ENCODE measurements at places on chromosomes 12 and 14.

DNA sequence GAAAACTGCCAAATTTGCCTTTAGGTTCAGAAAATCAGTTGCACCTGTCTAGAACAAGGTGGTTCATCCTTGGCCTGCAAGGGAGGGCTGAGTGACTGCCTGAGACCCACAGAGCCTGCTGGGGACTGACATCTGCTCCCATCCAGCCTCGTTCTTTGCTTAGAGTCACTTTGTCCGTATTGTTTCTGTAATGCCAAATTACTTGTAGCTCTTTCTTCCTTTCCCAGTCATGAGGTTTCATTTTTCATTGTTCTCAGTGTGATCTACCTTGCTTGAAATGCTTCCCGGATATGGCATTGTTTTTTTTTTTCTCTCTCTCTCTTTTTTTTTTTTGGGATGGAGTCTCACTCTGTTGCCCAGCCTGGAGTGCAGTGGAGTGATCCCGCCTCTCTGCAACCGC lies 21.3 kb downstream of the TSPAN9 start:
- DNase-seq = no peak

DNA sequence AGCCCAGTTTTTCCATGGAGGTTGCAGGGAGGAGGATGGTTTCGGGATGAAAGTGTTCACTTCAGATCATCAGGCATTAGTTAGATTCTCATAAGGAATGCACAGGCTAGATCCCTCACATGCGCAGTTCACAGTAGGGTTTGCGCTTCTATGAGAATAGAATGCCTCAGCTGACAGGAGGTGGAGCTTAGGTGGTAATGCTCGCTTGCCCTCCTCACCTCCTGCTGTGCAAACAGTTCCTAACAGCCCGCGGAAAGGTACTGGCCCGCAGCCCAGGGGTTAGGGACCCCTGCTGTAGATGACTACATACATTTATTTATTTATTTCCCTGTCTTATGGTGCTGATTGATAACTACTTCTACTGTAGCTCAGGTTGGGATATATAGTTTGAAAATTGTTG lies 93.2 kb downstream of the FBXO33 start:
- no peak for DNase-seq

DNA sequence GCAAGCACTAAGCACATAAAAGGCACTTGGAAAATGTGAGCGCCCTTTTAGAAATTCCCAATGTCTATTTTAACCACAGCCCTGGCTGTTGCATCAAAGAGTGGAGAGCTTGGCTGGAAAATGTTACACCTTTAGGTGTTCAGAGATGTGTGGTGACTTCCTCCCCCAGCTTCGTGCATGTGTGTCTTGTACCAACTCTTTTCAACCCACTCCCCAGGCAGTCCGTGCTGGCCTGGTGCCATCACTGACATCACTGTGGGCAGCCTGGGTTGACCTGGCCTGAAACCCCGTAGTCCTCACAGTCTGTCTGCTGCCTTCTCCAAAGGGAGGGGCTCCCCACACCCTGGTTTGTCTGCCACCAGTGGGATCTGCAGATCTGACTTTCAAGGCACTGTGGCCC lies 101.8 kb downstream of the SCARB1 start:
- no peak for DNase-seq

- DNase-seq = no peak
These were observed 1.1 kb downstream of the KMT2D start for GRCh38 chr12:49059299-49060171.

- no peak for DNase-seq
These were observed 33.2 kb downstream of the ETNK1 start for GRCh38 chr12:22658214-22658613.

DNA sequence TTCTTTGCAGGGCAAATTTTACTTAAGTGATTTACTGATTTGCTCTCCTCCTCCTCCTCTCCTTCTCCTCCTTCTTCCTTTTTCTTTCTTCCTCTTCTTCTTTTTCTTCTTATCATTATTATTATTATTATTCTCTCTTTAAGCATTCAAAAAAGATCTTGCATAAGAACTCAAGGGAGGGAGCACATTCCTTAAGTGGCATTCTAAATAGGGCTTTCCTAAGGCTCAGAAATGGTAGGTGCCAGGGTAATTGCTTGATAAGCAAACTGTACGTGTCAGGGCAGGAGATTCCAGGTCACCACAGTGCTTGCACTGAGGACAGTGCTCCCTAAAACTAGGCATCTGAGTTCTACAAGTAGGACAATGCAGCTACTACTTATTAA lies 92.4 kb downstream of the SPTSSA start:
- no peak for DNase-seq

DNA sequence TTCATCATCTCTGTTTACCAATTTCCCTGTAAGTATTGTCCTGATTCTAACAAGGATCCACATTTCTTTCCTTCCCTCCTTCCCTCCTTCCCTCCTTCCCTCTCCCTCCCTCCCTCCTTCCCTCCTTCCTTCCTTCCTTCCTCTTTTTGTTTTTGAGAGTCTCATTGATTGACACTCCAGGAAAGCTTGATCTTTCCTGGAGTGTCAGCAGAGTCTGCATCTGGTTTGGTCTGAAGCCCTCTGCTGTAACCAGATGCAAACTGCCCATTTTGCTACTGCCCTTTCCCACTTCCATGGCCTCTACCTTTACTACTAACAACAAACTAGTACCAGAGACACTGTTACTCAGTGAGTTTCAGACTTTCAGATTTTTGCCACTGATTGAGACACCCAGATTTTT lies 14.4 kb upstream of the OR6C65 start:
- no peak for DNase-seq

DNA sequence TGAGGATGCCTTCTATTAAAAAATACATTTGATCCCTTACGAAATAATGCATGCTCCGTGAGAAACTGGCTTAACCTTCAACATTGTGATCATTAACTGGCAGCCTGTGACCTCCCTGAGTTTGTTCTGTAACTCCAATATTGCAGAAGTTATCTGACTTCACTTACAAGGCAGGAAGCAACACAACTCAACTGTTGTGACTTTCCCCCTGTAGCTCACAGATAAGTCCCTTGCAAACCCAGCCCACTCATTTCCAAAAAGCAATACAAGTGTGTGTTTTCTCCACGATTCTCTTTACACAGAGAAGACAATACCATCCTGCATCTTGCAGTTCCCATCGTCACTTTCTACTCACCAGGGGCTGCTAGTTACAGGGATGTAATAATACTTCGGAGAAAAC lies 304.7 kb upstream of the TMEM132C start:
- no peak for DNase-seq

DNA sequence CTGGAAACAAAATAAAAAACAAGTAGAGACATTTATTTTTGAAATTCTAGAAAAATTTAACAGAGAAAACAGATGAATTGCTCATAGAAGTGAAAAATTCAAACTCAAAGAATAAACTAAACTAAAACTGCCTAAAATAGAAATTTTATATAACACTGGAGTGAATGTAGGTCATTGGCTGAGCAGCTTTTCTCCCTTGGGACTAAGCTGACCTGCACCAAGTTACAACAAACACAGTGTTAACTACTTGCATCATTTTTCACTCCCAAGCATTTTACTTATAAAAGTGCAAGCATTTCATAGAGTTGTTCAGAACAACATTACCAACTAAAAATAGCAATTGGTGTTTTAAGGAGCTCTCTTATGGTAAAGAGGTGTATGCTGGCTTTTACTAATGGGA lies 298.1 kb downstream of the MED13L start:
- DNase-seq = no peak

GRCh38 chr14:74988131-74988530 lies 14.6 kb upstream of the EIF2B2 start:
- DNase-seq = no peak

- DNase-seq = no peak
These were observed 2.3 kb downstream of the TMED10 start for GRCh38 chr14:75174066-75174465.

DNA sequence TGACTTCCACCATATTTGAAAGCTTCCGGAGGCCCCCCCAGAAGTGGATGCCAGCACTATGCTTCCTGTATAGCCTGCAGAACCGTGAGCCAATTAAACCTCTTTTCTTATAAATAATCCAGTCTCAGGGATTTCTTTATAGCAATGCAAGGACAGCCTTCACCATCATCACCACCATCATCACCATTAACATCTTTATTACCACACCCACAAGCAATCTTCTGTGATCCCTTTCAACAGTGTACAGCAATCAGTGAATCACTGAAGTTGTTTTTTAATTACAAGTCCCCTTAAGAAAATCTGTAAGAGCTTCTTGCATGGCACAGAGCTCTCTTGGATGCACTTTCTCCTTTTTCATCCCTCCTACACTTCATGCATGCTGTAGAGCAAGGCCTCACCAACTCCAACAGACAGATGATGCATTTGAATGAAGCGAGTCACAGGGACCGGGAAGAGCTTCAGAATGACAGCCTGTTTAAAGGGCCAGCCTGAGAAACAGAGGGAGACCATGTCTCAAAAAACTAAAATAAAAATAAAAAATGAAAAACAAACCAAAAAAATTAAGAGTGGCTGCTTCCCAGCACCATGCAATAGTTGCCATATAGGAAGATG lies 83.6 kb upstream of the VASH1 start:
- no peak for DNase-seq

DNA sequence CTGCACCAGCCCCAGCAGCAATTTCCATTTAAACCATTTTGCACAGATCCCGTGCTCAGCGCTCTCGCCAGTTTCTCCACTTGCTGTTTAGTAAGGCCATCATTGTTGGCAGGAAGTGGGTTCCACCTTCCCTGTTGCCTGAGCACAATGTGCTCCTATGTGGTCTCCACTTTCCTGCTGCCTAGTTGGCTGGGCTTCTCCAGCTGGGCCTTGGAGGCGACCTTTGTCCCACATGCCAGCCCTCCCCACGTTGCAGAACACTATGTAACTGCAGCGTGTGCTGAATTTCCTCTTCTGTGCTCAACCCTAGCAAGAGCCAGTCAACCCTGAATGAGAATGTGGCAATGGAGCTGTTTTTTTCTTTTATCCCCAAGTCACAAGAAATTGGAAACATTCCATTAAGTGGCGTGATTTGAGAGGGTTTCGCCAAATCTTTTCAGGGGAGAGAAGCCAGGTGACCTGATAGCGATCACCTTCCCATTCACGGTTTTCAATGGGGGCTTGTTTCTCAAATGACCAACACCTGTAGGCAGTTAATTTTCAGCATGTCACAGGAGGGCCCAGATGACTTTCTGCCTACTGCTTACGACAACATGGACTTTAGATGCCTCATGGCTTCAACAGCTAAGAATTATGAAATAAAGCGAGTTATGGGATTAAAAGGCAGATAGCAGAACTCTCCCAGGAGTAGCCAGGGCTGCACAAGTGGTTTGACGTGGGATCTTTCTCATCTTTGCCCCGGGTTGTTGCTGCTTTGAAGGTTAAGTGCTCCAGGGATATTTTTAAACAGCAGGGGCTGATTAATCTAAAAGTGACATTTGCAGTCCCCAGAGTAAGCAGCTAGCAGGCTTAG lies at the start of gene ACACB:
TSS of gene ACACB (plus strand) at position 830 of the 853 bp plus-strand sequence. CDS start 22,819 bp downstream, outside the sequence.
- DNase-seq = no peak

DNA sequence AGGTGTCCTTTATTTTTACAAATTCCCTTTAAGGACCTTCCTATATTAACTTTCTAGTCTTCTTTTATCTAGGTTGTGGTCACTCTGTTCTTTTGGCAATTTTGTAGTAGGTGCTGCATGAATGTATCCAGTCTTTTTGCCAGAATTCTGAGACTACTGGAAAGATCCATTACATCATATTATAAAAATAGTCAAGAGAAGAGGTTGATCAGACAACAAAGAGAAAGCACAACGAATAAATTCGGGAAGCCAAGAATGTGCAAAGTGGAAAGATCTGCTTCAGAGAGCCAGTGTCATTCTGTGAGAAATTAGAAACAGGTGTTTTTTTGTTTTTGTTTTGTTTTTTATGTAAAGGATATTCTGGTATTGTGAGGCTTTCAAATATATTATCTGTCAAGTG lies 15.8 kb upstream of the SLC16A7 start:
- DNase-seq = no peak

DNA sequence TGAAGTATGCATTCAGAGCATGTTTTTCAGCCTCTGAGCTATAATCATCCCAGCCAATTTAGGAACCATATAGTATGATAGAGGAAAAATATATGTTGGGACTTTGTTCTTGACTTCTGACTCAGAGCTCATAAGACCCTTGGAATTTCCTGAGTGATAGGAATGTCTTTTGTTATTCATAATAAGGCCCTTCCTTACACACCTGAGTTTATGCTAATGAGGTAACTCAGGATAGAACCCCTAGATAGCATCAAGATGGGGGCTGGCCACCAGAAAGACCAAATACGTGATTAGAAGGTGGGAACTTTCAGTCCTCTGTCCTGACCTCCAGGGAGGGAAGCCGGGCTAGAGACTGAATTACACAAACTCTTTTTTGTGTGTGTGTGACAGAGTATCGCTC lies 32.4 kb upstream of the PLEK2 start:
- no peak for DNase-seq

- DNase-seq = no peak
These were observed 75.4 kb upstream of the COCH start for GRCh38 chr14:30798961-30799360.

GRCh38 chr14:69880044-69880487 lies 850 bp downstream of the SMOC1 start:
- DNase-seq = no peak

DNA sequence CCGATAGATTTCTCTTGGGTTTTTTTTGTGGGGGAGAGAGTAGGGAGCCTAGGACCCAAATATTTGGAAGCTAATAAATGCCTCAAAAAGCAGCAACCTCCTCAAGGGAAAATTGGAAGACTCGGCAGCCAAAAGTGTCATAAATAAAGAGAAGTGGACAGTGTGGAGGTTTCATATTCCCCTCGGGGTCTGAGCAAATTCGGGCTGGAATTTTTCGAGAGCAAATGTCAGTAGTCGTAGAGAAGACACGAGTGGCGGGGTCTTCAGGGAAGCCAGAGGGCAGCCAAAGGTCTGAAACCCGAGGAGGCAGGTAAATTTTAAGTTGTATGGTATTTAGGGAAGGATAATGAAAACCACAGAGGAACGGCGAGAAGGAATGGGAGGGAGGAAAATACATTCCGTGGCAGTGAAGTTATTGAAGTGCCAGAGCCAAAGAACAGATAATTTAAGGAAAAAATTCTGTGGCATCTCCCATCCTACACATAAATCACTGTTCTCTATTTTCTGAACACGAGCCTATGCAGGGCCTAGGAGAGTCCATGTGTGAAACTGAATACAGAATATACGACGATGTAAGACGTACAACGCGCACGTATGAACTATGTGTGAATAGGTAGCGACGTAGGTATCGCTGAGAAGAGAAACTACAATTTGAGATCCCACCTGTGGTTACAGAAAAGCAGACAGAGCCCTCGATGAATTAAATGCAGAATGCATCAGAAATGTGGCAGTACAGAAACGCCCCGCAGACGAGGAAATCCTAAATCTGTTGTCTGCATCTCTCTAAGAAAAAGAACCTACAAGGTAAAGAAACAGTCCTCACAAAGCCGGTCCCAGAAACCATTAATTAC lies 12.9 kb downstream of the BCL11B start:
- no peak for DNase-seq
